Naive thymus-derived CD8-positive, alpha-beta T cell (primary cell): ENCODE measurements at places on chromosomes 6 and 20.

DNA sequence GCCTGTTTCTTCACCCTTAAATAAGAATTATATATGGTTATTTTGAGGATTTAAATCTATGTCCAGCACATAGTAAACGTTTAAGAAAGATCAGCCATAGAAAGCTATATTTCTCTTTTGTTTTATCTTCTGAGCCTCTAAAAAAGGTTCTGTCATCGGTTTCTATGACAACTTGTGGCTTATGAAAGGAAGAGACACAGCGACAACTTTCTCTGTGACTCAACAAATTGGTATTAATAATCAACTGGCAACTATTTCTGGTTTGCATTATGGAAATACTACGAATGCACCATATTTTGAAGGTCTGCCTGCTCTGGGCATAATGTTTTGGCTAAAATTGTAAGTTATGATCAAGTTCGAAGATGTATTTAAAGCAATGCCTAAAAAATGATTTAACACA, 751.0 kb downstream of the CD109 start:
- no peak for DNase-seq

DNA sequence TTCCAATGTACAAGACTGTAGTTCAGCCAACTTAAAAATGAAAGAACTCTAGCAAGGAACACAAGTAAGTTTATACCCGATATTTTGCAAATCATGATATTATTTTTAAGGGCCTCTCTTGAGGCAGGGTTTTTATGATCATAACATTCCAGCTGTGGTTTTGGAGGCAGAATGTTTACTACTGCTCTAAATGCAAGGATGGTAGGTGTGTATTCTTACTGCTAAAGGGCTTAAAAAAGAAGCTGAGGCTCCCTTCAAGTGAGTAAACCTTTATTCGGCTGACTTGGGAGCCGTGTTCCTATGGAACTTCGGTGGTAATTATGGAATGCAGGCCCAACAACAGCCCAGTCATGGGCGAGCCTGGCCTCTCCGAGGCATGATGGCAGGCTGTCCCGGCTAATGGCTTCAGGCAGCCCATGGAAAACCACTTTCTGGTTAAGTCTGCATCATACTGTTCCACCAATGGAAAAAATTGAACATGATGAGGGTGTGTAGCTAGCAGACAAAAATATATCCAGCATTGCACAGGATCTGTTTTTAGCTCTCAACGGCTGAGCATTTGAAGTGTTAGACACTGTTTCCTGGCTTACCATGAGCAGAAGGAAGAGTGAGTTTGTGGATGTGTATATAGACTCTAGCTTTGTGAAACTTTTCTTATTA, 111.5 kb downstream of the TIAM2 start:
- DNase-seq = no peak

- no peak for DNase-seq
These were observed 21.8 kb downstream of the SERPINB6 start for GRCh38 chr6:2949536-2950083.

GRCh38 chr20:41701588-41702348, 83.6 kb upstream of the CHD6 start:
- DNase-seq = no peak

DNA sequence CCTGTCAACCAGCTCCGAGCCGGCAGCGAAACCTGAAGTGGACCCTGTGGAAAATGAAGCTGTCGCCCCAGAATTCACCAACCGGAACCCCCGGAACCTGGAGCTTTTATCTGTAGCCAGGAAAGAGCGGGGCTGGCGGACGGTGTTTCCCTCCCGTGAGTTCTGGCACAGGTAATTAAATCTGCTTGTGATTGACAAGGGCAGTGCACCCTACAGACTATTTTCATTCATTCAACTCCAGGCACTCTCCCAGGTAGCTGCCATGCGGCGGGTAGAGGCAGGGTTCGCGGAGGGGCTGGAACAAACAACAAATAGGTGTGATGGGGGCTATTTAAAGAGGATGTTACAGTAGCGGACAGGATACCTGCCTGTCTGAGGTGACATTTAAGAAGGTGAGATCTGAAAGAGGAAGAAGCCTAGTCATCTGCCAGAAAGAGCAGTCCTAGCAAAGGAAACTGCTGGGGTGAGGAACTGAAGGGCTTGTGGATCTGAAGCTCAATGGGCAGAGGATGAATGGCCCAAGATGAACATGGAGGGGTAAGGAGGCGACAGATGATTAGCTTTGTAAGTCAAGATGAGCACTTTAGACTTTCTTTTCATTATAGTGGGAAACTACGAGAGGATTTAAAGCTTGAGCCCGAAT, 810 bp downstream of the MRPL18 start:
- DNase-seq = no peak

- no peak for DNase-seq
These were observed 52.6 kb downstream of the COL19A1 start for GRCh38 chr6:69918813-69919475.

GRCh38 chr6:43254138-43254817, 11.0 kb downstream of the TTBK1 start:
- DNase-seq = peak; percentile 35

GRCh38 chr6:390914-391558, 516 bp upstream of the IRF4 start:
- no peak for DNase-seq

GRCh38 chr6:71205336-71205956, 83.2 kb upstream of the OGFRL1 start:
- no peak for DNase-seq

- DNase-seq = no peak
These were observed 577.9 kb downstream of the TFAP2B start for GRCh38 chr6:51396583-51396982.

GRCh38 chr20:63735859-63736718, at the start of gene LIME1:
LIME1 (plus strand) TSS chr20:63736664; CDS start chr20:63737550, 886 bp downstream.
- peak; percentile 91 for DNase-seq

DNA sequence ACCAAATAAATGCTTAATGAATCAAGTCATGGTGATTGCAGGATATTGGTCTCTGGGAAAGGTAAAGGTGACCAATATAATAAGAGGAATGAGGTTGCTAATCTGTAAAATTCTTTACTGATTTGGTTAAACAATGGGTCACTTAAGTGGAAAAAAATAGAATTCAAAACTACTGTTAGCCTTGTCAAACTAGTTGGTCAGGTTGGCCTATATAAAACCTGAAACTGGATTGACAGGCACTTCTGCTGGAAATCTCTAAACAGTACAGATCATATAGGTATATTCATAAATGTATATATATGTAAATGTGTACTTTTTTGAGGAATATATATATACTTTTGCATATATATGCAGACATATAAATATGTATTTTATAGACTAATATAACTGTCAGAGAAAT, 19.7 kb downstream of the PLCB4 start:
- DNase-seq = no peak

GRCh38 chr20:46058599-46059281, 29.7 kb downstream of the SLC12A5 start:
- DNase-seq = no peak

- DNase-seq = peak; percentile 79
These were observed 42.5 kb downstream of the SLC2A4RG start for GRCh38 chr20:63782051-63782471.

DNA sequence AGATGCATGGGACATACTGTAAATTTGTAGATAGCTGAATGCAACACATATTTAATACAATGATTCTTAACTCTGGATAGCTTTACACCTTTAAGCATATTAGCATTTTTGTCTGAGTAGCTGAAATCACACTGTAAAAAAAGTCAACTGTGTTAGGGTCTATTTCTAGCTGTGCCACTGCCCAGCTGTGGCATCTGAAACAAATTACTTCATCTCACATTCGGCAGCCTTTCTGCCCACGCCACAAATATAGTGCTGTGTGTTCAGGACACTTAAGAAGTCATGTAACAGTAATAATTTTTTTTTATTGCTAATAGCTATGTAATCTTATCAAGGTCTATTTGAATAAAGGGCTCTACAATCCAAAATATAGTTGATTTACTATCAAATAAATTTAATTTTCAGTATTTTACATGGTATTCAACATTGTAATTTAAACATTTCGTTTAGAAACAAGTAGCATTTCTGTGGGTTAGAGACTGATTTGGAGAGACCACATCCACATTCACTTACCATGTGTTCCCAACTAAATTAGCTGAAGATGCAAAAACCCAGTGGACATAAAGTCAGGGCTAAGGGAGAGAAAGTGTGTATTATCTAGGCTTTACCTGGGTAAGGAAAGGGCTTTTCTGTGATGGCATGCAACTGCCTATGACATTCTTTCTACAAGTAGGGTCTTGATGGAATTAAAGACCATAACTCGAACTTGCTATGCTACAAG, 276.7 kb downstream of the PLCB1 start:
- DNase-seq = no peak

- no peak for DNase-seq
These were observed 7.9 kb upstream of the ZSCAN12 start for GRCh38 chr6:28407401-28407800.

- DNase-seq = no peak
These were observed 76.8 kb downstream of the TCP11 start for GRCh38 chr6:35064290-35064689.

DNA sequence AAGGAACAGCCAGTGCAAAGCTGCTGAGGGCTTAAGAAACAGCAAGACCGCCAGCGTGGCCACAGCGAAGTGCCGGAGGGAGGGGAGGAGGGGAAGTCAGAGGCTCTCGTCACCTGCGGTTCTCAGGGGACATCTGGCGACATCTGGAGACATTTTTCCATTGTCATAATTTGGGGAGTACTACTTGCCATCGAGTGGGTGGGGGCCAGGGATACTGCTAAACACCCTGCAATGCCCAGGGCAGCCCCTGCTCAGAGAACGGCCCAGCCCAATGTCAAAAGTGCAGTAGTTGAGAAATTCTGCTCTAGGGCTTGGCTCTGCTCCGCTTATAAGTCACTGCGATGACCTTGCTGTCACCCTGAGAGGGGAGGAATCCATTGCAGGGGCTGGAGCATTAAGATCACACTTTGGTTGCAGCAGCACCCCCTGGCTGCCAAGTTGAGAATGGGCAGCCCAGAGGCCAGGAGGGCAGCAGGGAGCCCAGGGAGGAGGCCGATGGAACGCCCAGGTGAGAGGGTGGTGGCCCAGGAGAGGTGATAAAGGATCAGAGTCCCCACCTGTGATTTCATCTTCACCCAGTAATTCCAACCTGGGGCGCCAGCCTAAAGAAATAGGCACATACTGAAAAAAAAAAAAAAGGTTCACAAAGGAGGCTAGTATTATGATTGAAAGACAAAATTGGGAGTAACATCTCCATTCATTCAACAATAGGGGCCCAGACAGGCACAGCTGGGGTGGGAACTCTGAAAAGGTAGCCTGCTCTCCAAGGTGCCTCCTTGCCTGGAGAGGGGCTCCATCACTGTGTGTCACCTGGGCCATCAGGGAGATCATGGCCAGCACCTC, 218.2 kb downstream of the BMP7 start:
- no peak for DNase-seq

GRCh38 chr20:11401988-11402387, 515.7 kb upstream of the BTBD3 start:
- no peak for DNase-seq

GRCh38 chr20:50213531-50214106, 23.0 kb downstream of the CEBPB start:
- no peak for DNase-seq

DNA sequence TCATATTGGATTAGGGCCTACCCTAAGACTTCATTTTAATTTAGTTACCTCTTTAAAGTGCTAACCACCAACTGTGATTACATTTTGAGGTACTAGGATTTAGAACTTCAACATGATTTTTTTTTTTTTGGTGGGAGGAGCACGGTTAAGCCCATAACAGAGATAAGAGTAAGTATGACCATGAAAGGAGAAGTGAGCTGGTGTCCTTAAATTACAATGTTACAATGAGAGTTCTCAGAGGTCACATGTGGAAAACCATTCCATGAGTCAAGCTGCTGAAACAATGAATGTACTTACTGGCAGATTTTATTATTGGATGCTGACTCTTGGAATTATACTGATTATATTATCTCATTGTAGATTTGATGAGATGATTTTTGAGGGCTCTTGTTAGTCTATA, 779.3 kb upstream of the CITED2 start:
- no peak for DNase-seq

GRCh38 chr6:145233955-145234354, 501.4 kb downstream of the EPM2A start:
- no peak for DNase-seq

DNA sequence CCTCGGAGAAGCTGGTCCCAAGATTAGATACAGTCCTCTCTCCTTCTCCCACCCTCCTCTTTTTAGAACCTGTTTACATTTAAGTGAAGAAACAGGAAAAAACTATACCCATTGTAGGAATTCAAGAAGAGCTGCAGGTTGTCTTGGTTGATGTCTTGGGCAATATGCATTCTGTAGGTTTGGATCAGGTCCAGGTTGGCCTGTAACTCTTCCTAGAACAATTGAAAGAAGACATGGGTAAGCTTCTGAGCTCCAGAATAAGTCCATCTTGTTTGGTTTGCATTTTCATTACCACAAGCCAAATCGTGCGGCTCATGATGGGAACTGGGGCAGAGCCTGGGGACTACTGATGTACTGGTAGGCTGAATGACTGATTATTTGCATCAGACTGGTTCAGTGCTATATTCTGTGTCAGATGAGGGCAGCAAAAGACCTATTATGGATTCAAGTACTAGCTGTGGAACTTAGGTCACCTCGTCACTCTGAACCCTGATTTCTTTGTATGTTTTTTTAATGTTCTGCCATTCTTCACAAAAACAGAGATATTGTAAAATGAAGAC, 20.3 kb upstream of the SLA2 start:
- DNase-seq = no peak

GRCh38 chr6:69542494-69542893, 254.3 kb downstream of the LMBRD1 start:
- no peak for DNase-seq

DNA sequence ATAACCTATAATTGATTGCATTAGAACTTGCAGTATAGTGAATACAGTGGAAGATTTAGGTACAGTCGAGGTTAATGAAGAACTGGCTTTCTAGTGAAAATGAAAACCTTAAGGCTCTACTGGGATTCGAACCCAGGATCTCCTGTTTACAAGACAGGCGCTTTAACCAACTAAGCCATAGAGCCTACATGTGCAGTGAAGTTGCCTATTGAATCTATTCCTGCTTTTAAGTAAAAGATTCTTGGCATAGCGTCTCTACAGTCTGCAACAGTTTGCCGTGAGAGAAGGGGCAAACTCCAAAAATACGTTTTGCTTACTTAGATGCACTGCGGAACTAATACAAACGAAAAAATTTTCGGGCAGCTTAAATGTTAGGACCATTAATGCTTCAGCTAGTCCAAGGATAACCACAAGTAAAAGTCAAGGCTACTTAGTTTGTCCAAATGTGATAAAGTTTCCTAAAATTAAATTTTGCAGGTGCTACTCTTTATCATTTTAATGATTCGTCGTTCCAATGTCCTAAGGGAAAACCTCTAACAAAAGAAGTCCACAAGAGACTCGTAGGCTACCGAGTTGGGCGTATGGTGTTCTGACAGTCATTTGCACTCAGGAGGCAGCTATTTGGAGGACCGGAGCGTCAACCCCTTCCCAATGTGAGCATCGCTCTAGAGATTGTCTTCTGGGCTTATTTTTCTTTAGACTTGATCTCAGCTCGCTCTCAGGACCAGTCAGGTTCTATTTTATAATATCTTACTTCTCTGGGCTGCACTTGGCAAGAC, 31.3 kb upstream of the ZSCAN23 start:
- DNase-seq = no peak

DNA sequence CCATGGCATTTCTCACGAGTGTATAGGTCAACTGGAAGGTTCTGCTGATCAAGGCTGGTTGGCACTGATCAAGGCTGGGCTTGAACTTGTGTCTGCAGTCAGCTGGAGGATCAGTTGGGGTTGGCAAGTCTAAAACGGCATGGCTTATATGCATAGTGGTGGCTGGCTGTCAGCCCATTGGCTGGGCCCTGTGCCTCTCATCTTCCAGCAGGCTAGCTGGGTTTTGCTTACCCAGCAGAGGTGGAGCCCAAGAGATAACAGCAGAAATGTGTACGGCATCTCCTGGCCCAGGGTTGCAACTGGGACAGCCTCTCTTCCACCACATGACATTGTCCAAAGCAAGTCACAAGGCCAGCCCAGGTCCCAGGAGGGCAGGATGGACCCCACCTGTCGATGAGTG, 158.2 kb downstream of the BMP7 start:
- DNase-seq = no peak
